Activated CD4-positive, alpha-beta T cell treated with anti-CD3 and anti-CD28 coated beads for 36 hours (primary cell): ENCODE measurements at places on chromosomes 1 and 21.

- DNase-seq = no peak
These were observed 6.9 kb downstream of the ADGRB2 start for GRCh38 chr1:31757204-31757679.

DNA sequence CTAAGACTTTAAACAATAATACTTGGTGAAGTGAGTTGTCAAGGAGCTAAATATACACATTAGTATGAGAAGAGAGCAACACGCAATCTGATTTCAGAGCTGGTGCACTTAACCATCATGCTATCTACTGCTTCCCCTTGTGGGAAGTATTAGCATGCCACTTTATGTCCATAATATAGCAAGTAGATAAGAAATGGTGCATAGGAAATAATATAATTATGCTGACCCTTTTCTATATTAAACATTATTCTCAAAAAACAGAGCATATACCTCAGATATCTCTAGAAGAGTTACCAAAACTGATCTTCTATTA lies 63.4 kb downstream of the MAGI3 start:
- DNase-seq = no peak

- DNase-seq = no peak
These were observed 1030.0 kb downstream of the MRPL39 start for GRCh38 chr21:24577301-24577700.

DNA sequence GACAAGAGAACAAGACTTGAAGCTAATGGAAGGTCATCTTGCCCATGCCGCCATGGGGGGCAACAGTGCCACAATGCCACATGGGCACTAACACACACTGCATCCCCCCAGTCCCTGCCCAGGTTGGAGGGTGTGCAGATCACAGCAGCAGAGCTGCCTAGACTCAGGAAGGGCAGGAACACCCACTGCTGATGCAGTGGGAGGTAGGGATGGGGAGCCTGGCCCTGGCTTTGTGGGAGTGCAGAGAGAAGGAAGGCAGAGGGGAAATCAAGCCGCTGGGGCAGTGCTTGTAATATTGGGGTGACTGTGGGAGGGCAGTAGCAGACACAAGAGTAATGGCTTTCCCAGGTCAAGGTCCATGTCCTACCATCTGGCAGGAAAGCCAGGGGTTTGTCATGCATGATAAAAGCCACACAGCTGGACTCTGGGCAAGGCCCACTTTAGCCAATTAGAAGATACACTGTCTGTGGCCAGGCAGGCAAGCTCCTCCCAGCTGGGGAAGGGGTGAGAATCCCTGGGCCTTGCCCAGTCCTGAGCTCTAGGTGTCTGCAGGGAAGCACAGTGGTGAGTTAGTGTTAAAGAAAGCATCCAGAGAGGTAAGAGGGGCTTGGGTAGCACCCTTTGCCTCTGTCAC lies 25.4 kb upstream of the MEF2D start:
- no peak for DNase-seq

DNA sequence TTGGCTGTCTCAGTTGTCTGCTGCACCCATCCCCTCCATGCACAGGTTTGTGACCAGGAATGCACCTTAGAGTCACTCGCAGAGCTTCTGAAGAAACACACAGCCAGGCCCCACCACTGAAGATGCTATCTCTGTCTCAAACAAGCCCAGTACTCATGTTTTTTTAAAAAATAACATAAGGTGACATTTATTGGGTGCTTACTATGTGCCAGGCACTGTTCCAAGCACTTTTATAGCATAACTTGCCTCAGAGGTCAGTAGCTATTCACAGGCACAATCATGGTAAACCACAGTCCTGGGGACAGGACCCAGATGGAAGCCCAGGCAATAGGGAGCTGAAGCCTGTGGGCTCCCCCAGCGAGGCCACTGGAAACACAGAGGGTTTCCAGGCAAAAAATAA lies 8.8 kb upstream of the ATP13A2 start:
- no peak for DNase-seq

GRCh38 chr1:236301080-236301957 lies 19.6 kb upstream of the ERO1B start:
- DNase-seq = no peak

GRCh38 chr1:115056395-115056798 lies 26.8 kb downstream of the TSHB start:
- no peak for DNase-seq

DNA sequence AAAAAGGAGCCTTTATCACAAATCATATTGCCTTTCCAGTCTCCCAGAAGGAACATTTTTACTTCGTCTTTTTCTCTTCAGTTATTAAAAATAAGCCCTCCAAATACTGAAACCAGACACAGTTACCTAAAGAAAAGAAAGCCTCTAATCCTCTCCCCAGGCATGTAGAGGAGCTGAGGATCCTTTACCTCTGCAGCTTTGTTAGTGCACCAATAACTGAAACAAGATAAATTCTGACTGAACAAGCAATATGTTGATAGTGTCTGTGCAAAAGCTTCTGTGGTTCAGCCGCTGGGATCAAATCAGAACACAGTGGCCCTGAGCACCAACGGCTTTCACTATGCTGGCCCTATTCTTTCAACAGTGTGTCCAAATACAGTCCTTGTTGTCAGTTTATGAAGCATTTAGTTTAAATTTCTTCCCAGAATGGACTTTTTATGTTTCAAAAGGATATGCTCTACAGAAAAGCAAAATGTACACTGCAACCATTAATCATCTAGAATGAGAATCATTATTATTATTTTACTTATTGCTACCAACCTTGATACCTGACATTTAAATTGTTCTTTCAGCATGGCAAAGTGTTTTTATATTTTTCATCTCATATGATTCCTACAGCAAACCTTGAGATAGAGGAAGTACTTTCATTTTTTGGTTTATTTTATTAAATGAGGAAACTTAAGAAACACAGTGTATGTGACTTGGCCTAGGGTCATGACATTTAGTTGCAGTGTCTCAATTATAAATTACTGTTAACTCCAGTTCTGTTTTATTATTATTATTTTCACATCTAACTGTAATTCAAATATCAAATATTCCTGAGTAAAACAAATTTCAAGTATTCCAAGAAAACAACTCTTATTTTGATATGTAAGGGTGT lies 217.9 kb downstream of the NEGR1 start:
- DNase-seq = no peak

- no peak for DNase-seq
These were observed 385.9 kb upstream of the LYPLAL1 start for GRCh38 chr1:218787826-218788225.

DNA sequence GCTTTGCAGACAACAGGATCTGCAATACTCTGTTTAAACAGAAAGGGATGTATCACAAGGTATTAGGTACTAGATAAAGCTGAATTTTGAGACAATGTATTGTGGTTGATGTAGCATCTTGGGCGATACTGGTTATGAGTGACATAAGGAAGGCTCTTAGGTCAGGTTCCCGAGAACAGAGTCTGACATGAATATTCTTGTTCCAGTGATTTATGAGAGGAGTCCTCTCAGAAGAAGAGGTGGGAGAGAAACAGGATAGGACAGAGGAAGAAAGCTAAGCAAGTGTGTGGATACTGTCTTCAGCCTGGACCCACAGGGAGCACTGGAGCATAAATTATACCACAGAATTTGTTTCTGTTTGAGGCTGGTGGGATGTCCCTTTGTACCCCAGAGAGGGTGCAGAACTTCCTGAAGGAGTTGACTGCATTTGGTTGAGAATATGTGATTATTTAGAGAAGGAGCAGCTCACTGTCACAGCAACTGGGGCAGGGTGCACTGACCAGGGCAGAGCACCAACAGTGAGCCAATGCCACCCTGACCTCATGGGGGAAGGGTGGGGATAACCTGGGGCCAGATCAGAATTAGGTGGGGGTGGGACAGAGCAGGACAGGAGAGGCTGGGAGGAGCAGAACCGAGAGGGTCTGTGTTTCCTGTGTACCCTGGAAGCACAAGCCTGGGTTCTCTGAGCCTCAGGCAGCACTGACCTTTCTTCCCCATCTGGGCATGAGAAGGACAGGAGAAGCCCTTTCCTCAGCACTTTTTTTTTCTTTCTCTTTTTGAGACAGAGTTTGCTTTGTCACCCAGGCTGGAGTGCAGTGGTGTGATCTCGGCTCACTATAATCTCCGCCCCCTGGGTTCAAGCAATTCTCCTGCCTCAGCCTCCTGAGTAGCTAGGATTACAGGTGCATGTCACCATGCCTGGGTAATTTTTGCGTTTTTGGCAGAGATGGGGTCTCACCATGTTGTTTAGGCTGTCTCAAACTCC lies 36.3 kb upstream of the SLC6A9 start:
- DNase-seq = no peak

DNA sequence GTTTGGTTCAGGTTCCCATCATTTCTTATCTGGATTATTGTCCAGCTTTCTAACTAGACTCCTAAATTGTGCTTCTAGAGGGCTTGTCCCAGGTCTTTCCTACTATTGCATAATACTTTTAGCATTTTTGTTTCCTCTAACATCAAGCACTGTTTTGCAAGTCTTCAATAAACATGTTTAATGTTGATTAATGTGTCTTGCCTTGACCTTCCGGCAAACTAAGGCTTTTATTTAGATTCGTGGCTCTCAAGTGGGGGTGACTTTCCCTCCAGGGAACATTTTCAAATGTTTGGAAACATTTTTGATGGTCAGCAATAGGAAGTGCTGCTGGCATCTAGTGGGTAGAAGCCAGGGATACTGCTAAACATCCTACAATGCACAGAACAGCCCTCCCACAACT lies 90.7 kb downstream of the RPE65 start:
- no peak for DNase-seq

DNA sequence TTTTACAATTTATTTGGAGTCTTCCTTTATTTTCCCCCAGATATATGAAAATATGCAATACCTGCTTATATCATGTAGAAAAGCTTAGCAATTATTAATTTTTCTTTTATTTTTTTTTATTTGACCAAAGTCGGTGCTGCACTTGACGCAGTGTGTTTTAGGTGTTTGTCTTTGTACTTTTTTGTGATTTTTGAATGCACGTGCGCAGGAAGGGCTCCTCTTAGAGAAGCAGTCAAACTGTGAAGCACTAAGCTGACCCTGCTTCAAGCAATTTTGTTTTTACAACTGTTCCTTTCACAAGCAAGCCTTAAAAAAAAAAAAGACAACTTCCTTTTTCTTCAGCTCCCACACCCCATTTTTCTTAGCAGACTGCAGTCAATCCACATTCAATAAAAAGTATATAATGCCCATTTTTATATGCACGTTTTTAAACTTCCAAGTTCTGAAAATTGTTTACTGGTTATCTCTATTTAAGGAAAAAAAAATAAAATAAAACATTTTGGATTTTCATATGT lies 267.4 kb downstream of the TM2D1 start:
- no peak for DNase-seq

GRCh38 chr1:82463951-82464350 lies 663.2 kb downstream of the ADGRL2 start:
- no peak for DNase-seq

DNA sequence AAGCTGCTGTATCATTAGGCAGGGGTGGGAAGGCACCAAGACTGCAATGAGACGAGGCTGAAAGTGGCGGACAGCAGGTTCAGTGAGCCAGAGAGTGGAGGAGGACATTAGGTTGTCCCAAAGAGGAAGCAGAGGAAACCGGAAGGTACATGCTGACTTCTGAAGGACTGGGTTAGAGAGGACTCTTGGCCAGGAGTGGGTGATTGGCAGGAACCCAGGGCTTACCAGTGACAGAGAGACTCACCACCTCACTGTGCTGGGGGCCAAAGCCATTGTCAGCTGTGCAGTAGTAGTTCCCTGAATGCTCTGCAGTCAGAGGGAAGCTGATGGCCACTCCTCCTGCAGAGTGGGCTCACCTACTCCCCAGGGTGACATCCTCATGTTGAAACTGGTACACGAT lies 41.9 kb upstream of the FCRL4 start:
- DNase-seq = no peak

DNA sequence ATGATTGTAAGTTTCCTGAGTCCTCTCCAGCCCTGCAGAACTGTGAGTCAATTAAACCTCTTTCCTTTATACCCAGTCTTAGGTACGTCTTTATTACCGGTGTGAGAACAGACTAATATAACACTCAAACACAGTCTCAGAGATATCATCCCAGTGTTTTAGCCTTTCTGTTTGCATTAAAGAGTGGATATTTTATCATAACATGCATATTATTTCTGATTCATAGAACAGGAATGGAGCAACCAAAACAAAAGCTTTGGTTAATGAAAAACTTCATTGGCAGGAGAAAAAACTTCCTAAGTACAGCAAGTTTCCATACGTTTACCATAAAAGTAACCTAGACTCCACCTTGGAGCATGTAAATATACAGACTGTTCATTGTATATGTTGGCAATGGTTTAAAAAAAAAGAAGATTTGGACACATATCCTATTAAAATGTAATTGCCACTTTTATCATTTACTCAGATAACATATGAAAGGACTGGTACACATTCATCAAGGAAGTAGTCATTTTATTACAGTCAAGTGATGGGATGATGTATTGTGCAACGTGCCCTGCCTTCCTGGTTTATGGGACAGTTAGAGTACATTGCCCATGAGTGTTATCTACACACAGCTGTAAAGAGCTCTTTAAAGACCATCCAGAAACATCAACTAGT lies 144.8 kb downstream of the ETS2 start:
- no peak for DNase-seq

DNA sequence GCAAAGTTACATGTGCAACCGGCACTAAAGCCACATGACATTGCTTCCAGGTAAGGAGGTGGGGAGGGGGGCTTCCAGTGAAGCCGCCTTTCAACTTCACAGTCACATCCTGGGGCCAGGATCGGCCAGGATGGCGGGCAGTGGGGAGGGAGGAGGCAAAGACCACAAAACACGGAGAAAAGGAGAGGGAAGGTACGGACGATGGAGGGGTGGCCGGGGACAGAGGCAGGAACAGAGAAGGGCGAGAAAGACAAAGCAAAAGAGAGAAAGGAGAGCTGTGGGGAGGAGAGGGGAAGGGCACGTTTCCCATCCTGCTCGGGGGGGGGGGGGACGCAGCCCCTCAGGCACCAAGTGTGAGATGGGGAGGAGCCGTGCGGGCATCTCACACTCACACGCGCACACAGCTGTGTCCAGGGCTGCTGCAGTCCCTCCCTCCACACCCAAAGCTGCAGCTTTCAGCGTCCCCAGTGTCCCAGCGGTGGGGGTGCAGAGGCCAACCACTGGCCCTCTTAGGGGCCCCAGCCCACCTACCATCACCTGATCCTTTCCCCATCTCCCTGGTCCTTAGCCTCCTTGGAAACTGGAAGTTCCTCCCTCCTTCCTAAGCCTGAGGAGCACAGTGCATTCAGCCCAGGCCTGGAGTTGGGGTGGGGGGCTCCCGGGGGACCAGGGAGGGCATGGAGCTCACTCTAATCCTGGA lies 2.4 kb downstream of the SH2D5 start:
- DNase-seq = no peak

GRCh38 chr1:107019166-107019565 lies 37.3 kb upstream of the PRMT6 start:
- no peak for DNase-seq

DNA sequence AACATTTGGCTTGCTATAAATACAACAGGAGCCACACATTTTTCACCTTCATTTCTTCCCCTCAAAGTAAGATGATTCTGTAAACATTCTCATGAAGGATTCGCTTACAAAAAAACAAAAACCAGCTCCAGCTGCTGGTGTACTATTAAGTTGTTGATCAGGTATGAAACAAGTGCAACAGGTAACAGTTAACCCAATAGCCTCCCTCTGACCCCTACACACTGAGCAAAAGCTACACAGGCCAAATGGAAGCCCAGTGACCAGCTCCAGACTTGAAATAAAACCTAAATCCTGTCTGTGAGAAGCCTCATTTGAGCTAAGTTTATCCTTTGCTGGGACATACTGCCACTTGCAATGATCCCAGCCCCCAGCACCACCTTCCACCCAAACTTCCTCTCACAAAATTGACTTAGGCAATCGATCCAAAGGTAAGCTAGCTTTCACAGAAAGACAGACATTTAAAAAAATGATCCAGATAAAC lies 991 bp downstream of the TIAM1 start:
- DNase-seq = no peak

GRCh38 chr1:65247419-65248359 lies 61.7 kb upstream of the DNAJC6 start:
- no peak for DNase-seq
